ENCODE measurements at places on chromosomes 12 and 14.

GRCh38 chr12:52195065-52195730 lies 3.4 kb upstream of the KRT80 start:
- no peak for DNase-seq

DNA sequence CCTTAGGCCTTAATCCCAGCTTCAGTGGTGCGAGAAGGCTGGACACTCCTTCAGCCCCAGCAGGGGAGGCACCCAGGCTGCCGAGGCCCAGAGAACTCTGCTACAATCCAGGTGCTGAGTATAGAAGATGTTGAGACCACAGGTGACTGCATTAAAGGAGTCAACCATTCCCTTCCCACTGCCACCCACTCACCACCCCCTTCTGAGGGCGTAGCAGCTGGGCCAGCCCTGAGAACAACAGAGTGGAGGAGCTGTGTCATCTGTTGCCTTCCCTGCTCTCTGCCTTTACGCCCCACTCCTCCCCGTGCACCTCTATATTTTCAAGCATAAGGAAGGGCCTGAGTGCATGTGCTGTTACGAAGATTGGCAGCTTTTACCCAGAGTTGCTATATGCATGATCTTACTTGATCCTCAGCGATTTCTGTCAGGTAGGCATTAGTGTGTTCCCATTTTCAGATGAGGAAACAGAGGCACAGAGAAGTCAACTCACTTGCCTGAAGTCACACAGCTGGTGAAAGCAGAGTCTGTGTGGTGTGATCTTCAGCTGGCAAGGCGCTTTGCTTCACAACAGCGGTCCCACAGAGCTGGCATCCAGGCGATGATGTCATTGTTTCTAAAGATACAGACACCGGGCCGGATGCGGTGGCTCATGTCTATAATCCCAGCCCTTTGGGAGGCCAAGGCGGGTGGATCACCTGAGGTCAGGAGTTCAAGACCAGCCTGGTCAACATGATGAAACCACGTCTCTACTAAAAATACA lies 46.7 kb downstream of the RIN3 start:
- no peak for DNase-seq

DNA sequence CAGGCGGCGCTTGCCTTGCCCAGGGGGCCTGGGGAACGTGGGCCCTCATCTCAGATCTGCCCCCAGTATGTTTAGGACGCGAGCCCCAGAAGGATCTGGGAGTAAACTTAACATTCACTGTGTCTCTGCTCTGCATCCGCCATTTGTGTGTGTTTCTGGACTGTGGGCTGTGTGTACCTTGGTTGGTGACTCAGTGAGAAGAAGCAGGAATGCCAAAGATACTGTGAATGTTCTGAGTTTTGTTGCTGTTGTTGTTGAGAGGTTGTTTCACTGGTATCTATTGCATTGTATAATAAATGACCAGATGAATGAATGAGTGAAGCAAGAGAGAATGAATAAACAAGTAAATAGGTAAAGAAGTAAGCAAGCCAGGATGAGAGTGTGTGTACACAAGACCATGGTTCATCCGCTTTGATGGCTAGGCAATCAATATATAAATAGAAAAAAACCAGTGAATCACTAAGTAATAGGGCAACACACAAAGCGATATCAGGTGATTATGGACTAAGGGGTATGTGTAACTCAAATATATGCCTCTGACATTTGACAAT lies 20.5 kb downstream of the MEG3 start:
- DNase-seq, result no peak

DNA sequence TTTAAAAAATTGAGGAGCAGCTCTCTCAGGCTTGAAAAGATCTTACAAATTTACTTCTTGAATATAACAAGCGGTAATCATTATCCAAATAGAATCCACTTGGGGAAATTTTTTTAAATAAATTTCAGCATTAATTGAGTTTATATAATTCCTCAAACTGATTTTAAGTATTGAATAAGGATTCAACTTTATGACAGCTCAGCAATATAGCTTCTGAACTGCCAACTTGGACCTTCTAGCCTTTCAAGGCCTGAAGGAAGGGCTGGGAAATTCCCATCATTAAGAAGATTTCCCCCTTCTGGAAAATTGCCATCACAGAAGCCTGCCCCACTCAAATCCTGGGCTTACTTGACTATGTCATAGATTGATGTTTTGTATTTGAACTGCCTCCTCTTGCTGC lies 57.5 kb upstream of the GARIN2 start:
- no peak for DNase-seq

DNA sequence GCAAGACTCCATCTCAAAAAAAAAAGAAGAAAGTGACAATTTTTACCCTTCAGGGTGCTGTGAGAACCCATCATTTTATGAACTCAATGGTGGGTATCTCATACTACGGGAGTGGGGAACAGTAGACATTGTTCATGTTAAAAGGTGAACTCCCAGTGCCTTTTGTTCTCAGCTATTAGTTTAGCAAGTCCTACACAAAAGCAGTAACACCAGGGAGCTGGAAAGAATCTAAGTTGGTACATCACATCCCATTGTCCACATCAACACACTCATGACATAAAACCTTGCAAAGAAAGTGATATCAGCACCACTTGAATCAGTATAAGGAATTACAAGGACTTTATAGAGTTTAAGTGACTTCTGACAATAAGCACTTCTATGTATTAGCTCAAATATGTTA lies 47.4 kb upstream of the ABCC9 start:
- DNase-seq, result no peak

GRCh38 chr12:77124767-77125166 lies 59.4 kb upstream of the E2F7 start:
- no peak for DNase-seq

DNA sequence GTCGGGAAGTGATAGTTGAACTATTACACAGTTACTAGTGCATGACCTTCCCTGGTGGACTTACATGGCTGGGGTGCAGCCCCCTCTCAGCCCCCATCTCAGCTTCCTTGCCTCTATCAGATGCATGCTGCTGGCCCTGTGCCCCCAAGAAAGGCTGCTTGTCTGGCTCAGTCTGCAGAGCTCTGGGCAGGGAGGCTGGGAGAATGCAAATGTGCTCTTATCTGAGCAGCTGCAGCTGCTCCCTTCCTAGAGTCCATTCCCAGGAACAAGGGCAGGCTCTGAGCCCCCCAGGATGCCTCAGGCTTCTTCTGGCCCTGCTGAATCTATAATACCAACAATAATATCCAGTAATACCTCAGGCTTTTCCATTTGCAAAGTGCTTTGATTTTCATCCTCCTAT lies 218.1 kb upstream of the SRRM4 start:
- no peak for DNase-seq

- DNase-seq, result no peak
Observed at GRCh38 chr12:89636052-89636775, 72.4 kb downstream of the ATP2B1 start.

DNA sequence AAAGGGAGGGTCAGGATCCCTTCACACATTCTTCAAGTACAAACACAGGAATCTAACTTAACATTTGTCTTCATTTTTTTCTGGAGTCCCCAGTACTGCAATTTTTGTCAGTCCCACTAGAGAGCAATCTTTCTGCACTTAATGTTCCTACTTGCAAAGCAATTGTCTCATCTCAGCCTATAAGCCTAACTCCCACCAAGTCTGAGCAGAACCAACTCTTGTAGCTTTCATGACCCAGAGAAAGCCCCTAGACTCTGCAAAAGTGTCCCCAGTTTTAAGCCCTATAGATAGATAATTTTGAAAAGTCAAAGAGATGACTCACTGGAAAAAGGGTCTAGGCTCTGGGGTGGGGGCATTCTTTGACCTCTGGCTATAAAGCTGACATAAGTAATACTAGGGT lies 1.8 kb upstream of the ZBTB39 start:
- DNase-seq, result no peak

- no peak for DNase-seq
Observed at GRCh38 chr12:56103066-56103711, 1.2 kb upstream of the PA2G4 start.

DNA sequence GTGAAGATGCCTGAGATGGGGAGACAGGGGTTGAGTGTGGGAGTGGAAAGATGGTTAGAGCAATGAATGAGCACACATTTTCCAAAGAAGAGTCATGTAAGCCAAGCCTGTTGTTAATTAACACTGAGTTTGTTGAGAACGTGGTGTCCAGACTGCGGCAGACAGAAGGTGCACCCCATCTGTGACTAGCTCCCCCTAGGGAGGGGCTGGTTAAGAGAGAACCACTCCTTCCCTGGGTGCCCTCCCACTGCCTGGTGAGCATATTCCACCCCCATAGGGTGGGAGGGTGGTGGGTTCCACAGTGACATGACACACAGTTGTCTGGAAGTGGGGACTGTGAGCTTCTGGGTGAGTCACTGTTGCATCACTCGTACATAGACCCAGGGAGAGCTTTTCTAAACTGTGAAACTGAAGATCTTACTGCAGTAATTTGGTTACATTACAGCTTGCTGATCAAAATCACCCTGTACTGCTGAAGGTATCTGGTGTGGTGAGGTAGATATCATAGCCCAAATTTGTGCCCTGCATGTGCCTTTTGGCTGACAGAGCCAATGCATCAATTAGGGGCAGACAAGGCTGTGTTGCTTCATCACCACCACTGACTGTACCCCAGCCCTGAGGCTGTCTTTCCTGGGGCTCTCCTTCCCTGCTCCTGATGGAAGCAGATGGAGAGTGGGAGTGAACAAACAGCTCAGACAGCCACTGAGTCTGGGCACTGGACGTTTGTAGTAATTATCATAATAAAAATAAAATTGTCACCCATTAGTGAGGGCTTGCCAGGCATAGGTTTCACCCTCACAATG lies 150.9 kb downstream of the EMP1 start:
- DNase-seq, result no peak

DNA sequence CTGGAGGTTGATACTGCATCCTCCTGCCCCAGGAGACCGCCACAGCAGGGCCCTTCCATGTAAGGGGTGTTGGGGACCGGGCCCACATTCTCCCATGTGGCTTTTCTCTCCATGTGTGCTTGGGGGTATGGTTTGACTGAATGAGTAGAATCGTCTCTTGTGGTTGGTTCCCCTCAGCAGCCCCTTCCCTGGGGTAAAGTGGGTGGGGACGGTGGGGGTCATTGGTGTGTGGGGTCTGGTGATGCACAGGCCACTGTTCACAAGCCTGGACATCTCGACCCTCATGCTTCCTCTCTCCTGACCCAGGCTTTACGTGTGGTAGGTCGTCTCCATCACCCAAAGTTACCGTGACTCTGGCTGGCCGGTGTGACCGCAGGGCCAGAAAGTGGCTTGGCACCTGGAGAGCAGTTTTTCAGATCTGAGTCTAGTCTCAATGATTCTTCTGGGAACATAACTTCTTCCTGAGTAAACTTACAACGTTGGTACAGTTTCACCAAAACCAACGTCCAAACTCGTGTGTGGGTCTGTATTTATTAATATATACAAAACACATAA lies 17.7 kb downstream of the DCAF4 start:
- no peak for DNase-seq

DNA sequence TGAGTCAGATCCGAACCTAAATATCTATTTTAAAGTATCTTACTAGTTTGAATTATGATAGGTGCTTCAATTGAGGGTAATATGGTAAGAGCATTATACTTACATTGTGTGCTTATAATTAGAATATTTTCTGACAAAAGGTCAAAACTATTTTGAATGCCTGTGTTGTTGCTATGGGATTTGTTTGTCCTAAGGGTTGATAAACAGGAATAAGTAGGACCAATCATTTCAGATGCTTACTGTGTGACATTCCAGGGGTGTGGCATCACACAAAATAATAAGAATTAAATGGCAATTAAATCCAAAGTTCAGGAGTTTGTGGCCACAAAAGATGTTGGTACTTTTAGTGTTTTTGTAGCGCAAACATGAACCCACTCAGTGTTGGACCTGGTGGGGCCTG lies 256.2 kb upstream of the DDHD1 start:
- DNase-seq, result no peak

- DNase-seq, result no peak
Observed at GRCh38 chr14:71011479-71011878, 104.2 kb downstream of the PCNX1 start.

GRCh38 chr12:40153432-40153831 lies 47.6 kb upstream of the SLC2A13 start:
- DNase-seq, result no peak

DNA sequence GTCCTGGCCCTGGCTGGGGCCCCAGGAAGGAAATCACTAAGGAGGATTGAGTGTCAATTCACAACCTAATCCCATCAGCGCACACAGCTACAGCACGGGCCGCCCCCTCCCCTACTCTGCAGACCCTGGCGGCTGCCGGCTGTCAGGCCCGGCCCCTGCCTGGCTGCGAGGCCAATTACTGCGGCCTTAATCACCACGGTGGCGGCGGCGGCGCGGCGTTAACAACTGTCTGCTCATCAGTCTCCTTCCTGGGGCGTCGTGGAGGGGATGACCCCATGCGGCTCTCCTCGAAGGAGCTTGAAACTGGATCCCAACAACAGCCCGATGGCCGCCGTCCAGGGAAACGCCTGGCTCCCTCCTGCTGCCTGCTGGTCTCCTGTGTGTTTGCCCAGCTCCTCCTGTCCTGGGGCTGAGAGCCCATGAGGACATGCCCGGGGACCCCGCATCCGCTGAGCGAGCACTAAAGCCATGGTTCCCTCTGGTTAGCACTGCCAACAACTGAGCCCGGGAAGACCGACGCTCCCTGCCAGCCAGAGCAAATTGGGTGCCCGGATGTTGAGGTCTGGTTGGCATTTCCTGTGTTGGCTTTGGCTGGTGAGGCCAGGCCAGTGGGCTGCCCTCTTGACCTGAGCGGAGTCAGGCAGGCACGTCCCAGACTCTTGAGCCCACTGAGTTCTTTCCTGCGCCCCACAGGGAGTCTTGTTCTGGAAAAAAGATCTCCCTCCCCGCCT lies 21.8 kb upstream of the EIF2B2 start:
- no peak for DNase-seq

- no peak for DNase-seq
Observed at GRCh38 chr12:6201213-6201608, 1.0 kb downstream of the CD9 start.

DNA sequence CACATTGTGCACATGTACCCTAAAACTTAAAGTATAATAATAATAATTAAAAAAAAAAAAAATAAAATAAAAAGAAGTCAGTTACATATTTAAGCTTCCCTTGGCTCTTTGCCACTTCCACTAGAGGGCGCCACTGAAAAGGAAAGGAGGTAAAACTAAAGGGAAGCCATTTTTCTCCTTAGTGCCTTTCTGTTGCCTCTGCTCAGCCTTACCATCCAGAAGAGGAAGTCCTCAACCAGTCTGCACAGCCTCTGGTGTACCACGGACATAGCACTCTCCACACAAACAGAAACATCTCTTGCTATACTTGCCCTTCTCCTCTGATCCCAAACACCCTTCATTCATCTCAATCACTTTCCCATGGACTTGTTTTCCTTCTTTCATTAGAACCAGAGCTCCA lies 169.0 kb upstream of the EEA1 start:
- DNase-seq, result peak; percentile 9

DNA sequence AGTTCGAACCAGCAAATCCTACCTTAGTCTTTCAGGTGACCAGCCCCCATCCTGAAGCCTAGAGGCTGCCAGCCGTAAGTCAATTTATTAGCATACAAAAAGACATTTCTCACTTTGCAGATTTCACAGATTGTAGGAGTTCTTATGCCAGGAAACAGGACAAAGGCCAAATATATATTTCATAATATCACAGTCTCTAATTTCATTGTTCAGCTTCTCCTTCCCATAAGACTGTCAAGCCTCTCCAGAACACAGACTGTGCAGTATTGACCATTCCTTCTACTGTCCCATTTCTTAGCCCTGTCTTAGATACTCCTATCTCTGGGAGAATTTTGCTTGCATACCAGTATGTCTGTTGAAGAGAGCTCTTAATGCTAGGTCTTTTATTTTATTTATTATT lies 89.2 kb upstream of the RESF1 start:
- DNase-seq, result no peak

GRCh38 chr14:46717211-46717610 lies 65.6 kb upstream of the RPL10L start:
- DNase-seq, result no peak
